Thoracic aorta (tissue), 2 donors: ENCODE measurements at places on chromosomes 2 and 18. TPM values are rescaled to one million over a fixed set of nuclear protein-coding genes. Genes with fewer than 3 reads are reported as not detected.

The SFT2D3 gene
- 9.5 TPM for total RNA-seq

The TRPM8 gene
- not detected for total RNA-seq

DNA sequence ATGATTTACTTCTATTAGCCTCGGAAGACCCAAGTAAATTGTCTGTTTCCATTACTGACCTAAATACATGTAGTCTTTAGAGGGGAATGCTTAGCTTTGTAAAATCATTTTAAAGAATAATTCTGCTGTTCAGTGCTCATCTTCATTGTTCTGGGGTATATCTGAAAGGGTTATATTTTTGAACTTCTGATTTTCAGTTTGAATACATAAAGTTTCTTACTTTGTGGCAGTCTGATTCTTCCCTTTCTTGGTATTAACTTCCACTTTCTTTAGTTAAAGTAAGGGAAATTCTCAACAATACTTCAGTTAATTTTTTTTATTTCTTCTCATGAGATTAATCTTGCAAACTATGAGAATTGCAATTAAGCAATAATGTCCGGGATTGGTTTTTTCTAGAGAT is 148.4 kb downstream of the DOCK10 start:
- no peak for DNase-seq
- no peaks in the 10 kb centered on the region for H3K36me3 ChIP-seq
- no peak overlapping the region for H3K4me3 ChIP-seq
- no peaks in the 10 kb centered on the region for H3K27me3 ChIP-seq
- H3K4me1 ChIP-seq = no peaks in the 10 kb centered on the region

The TRIM43 gene
- total RNA-seq = not detected

The REG1A gene
- 12.8 TPM for total RNA-seq

DNA sequence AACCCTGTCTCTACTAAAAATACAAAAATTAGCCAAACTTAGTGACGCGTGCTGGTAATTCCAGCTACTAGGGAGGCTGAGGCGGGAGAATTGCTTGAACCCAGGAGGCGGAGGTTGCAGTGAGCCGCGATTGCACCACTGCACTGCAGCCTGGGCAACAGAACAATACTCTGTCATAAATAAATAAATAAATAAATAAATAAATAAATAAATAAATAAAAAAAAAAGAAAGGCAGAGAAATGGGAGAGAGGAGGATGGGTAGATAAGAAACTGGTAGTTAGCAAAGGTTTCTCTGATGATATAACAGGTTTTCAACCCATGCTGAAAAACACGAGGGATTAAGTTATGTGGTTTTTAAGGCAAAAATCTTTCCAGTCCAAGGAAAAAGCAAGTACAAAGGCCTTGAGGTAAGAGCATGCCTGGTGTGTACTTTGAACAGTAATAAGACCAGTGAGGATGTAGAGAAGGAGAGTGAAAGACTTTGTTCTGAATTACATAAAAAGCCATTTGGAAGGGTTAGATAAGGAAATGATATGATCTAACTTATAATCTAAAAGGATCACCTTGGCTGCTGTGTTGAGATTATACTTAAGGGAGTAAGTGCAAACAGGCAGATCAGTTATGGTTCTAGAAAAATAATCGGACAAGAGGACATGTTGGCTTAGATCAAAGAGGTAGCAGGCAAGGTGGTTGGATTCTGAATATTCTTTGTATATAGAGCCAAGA is 159.3 kb downstream of the PTH2R start:
- no peaks in the 10 kb centered on the region for H3K4me1 ChIP-seq
- no peaks in the 10 kb centered on the region for H3K36me3 ChIP-seq
- H3K27ac ChIP-seq = no peak overlapping the region
- H3K27me3 ChIP-seq = no peaks in the 10 kb centered on the region
- H3K4me3 ChIP-seq = no peak overlapping the region

DNA sequence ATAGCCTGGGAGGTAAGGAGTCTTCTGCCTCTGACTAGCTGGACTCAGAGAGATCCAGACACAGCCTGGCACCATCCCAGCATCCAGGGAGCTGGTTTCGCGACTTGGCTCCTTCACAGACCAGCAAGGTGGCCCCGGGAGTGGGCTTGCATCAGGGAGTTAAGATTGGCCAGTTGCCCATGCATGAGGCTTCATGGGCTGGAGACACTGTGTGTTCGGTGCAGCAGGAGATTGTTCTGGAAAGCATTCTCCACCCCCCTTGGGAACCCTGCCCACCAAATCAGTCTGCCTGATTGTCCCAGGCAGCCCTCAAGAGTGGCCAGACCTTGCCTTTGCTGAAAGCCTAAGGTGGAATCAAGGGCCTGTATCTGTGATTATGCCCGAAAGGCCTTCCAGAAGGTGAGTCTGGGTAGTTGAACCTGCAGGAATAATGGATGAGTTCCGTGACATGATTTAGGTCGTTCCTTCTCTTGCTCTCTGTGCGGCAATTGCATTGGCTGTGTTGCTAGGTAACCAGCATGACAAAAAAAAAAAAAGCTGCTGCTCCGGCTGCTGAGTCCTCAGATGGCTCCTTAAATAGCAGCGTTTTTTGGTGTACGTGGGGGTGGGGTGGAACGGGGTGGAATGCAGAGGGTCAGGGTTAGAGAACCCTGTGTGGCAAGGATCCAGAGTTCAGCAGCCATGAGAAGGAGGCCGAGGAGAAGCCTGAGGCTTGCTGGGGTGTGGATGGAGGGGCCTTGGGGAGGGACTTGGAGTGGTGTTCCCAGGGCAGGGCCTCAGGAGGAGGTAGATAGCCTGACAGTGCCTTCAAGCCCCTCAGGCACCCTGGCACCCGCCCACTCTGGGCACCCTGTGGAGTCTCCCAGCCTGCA is 93.0 kb upstream of the MCFD2 start:
- peaks cover 61% of the 10 kb centered on the region for H3K4me1 ChIP-seq
- H3K27me3 ChIP-seq = no peaks in the 10 kb centered on the region
- peak; percentile 63 for DNase-seq
- peaks cover 24% of the 10 kb centered on the region for H3K36me3 ChIP-seq

GRCh38 chr2:33380719-33381118 is 95.7 kb upstream of the RASGRP3 start:
- no peak overlapping the region for H3K4me3 ChIP-seq
- H3K36me3 ChIP-seq = peaks cover 9% of the 10 kb centered on the region
- no peak for DNase-seq
- H3K4me1 ChIP-seq = peaks cover 58% of the 10 kb centered on the region
- H3K27ac ChIP-seq = no peak overlapping the region

GRCh38 chr2:40284797-40285196 is 167.1 kb downstream of the SLC8A1 start:
- no peaks in the 10 kb centered on the region for H3K27me3 ChIP-seq
- no peaks in the 10 kb centered on the region for H3K36me3 ChIP-seq
- H3K27ac ChIP-seq = no peak overlapping the region
- peaks cover 52% of the 10 kb centered on the region for H3K4me1 ChIP-seq
- no peak for DNase-seq

DNA sequence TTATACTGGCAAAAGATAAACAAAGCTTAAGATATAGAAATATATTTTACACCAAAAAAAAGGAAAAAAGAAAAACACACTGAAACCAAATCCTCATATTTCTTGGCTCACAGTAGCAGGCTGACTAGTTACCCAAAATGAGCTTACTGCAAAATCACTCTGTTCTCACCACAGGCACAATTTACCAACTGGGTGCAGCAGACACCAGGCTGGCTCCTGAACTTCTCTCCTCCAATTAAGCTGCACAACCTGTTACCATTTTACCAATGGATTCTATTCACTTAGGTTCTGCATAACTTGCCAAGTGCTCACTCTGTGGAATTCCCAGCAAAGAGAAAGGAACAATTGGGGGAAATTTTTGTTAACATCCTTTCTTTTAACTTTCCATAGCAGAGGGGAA is 679.3 kb downstream of the ZEB2 start:
- no peaks in the 10 kb centered on the region for H3K27me3 ChIP-seq
- no peaks in the 10 kb centered on the region for H3K36me3 ChIP-seq
- no peak for DNase-seq

DNA sequence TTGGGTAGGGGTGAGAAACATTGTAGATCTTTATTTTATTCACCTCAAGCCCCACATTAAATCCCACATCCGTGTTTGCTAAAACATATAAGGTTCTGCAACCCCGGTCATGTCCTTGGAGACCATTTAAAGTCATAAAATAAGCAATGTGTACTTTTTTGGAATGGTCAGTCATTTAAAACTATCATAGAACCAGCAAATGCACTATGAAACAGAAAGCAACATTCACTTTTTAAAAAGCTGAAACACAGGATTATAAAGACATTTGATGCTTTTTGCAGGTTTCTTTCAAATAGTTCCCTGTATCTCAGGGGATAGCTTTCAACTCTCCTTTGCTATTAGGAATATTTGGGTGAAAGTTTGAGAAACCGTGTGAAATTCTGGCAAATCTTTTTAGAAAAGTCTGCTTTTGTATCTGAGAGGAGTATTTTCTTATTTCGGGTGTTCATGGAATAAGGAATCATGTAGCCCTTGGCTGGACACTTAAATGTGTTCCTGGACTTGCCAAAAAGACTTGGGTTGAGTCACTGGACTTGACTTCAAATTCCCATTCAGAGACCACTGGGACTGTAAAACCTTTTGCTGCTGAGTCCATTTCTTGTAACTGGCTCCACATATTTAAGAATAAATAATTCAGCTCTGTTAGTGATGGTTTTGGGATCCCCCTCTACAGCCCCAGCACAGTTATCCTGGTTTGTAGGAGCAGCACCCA is 5.9 kb upstream of the CETN1 start:
- peak overlapping the region; percentile 12 for H3K4me3 ChIP-seq
- H3K4me1 ChIP-seq = peaks cover 56% of the 10 kb centered on the region
- no peaks in the 10 kb centered on the region for H3K27me3 ChIP-seq

The PROC gene
- total RNA-seq = not detected

DNA sequence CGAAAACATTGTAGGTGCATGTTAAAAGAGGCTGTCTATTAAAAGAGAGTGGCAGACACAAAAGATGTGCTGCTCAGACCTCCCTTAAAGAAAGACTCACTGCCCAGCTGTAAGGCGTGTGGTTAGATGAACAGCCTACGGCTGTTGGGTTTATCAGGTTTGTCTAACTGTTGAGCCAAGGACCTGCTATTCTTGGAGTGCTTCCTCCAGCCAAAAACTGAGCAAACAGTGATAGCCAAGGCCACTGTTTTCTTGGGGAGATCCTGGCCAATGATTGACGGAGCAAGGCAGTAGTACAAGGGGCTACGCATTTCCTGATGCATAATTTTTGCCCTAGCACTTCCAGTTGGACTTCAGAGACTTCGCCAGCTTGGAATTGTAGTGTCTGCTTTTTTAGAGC is 1.4 kb upstream of the RAB3GAP1 start:
- H3K27me3 ChIP-seq = no peaks in the 10 kb centered on the region
- no peaks in the 10 kb centered on the region for H3K36me3 ChIP-seq
- H3K4me3 ChIP-seq = no peak overlapping the region
- H3K27ac ChIP-seq = peak overlapping the region; percentile 24
- H3K4me1 ChIP-seq = peaks cover 36% of the 10 kb centered on the region

DNA sequence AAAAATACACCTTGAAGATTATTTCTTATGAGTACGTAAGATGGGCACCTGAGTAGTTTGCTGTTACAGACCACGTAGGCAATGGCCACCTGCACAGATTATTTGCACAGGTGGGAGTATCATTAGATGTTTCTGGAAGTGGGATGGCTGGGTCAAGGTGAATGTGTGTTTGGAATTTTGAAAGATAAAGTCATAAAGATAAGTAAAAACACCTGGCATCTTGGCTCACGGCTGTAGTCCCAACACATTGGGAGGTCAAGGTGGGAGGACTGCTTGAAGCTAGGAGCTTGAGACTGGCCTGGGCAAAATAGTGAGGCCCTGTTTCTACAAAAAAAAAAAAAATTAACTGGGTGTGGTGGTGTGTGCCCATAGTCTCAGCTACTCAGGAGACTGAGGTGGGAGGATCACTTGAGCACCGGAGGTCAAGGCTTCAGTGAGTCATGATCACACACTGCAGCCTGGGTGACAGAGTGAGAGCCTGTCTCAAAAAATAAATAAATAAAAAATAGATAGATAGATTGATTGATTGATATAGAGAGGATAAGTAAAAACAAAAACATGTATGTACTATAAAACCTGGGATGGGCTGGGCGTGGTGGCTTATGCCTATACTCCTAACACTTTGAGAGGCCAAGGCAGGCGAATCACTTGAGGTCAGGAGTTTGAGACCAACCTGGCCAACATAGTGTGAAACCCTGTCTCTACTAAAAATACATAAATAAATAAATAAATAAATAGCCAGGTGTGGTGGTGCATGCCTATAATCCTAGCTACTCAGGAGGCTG is 30.4 kb downstream of the ODC1 start:
- DNase-seq = no peak
- H3K4me3 ChIP-seq = no peak overlapping the region
- H3K27ac ChIP-seq = no peak overlapping the region
- no peaks in the 10 kb centered on the region for H3K36me3 ChIP-seq
- H3K27me3 ChIP-seq = no peaks in the 10 kb centered on the region

The MPP4 gene
- total RNA-seq = not detected

GRCh38 chr2:43358410-43359201 is 132.2 kb upstream of the ZFP36L2 start:
- no peak for DNase-seq
- no peaks in the 10 kb centered on the region for H3K27me3 ChIP-seq
- no peaks in the 10 kb centered on the region for H3K36me3 ChIP-seq
- H3K4me1 ChIP-seq = peaks cover 12% of the 10 kb centered on the region
- H3K27ac ChIP-seq = no peak overlapping the region
- H3K4me3 ChIP-seq = no peak overlapping the region

The GPR155 gene
- 6.8 TPM for total RNA-seq
